M059J (cell line): ENCODE measurements at places on chromosomes 5 and 9.
A peak's percentile ranks its signal among the peaks of the same experiment; 100 is the strongest.

DNA sequence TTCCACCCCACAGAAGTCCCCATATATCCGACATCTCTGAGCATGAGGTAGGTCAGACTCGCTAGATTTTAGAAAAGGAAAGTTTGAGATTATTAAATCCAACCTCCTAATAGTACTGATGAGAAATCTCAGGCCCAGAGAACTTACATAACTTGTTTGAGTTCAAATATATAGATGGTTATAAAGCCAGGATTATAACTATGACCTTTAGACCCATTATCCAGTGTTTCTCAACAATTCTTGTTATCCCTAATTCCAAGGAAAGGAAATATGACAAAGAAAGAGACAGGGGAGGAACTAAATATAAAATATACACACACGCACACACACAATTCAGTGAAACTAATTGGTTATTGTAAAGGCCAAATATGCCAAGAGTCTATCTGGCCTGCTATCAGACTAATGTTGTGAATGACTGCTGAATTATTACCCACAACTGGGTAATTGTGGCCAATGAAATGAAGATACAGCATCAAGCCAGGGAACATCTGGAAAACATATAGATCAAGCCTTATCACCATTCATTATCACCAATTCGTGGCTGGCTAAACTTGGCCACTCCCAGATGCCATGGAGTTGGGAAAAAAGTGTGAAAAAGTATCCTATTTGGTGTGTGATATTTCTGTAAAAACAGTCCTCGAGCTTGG, 248.4 kb downstream of the PRELID2 start:
- DNase-seq: no peak

GRCh38 chr9:85702726-85703289, 38.9 kb downstream of the AGTPBP1 start:
- DNase-seq: no peak

- peak; percentile 60 for DNase-seq
Measured at GRCh38 chr9:6827439-6828145, 69.8 kb downstream of the KDM4C start.

GRCh38 chr9:133576031-133576874, 32.9 kb downstream of the FAM163B start:
- DNase-seq: no peak
